ENCODE measurements at places on chromosomes 5 and 9.

- DNase-seq: peak; percentile 19
Measured at GRCh38 chr9:89247431-89248353, 63.3 kb upstream of the CKS2 start.

GRCh38 chr9:136848393-136849037, 694 bp upstream of the PHPT1 start:
- DNase-seq: peak; percentile 54

DNA sequence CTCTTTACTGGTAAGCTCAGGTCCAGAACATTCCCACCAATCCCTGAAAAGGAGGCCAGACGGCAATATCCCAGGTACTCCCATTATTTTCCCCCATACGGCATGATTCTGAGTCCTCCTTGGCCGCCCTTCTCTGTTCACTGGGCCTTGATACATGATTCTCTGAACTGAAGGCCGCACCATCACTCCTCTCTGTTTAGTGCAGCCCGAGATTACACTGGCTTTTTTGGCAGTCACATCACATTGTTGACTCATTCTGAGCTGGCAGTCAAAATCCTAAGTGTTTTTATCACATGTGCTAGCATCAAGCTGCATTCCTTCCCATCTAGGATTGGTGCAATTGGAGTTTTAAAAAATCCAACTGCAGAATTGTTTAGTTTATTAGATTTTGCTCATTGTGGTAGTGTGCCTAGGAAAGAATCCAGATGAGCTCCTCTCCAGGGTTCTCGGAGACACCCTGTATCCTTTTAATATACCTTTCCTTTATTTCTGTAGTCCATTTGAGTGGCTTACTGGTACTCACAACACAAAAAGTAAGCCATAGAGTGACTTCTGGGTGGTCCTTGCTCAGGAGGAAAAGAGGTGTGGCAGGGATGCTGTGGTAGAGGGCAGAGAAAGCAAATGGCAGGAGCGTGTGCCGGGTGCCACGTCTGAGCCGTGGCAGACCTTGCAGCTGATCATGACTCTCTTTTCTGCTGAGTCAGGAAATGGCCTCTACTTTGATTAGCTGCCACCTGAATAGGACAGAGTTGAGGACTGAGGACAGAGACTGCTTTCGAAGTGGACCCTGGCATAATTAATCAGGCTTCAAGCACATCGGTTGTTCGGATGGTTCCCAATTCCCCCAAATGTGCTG, 121.1 kb upstream of the IL12B start:
- DNase-seq: no peak

- DNase-seq: no peak
Measured at GRCh38 chr5:134327327-134327726, 39.6 kb downstream of the CDKL3 start.

GRCh38 chr5:115392611-115393010, 96.2 kb upstream of the CCDC112 start:
- DNase-seq: no peak

DNA sequence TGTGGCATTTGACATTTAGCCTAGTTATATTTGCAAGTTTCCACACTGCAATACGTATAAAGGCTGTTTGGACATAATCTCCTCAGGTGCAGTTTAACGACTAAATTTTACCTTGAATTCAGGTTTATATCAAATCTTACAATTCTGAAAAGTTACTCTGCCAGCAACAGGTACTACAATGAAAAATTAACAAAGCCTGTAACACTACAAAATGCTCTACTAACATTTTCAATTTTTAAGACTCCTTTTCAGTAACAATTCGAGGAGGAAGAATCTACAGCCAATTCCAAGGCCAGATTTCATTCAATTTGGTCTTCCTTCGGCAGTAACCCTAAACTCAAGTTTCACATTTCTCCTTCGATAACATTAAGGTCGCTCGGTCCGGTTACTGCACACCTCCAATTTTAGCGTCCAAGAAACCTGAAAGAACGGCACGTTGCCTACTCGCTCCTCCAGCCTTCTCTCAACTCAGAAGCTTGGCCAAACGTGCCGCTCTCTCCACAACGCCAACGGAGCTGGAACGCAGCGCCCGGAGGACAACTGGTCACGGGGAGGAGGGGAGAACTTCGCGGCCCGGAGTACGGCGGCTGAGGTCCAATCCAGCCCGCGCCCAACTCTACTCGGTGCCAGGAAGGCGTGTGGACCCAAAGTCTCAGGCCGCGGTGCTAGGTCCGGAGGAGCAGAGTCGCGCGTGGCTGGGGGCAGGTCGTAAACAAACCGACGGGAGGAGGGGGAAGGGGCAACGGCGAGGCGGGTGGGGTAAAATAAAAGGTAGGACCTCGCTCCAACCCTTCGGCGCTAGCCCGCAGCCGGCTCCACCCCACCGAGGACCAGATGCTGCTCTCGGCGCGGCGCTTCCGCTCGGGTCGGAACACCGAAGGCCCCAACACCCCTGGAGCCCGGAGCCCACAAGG, 681 bp downstream of the FNIP1 start:
- peak; percentile 68 for DNase-seq

DNA sequence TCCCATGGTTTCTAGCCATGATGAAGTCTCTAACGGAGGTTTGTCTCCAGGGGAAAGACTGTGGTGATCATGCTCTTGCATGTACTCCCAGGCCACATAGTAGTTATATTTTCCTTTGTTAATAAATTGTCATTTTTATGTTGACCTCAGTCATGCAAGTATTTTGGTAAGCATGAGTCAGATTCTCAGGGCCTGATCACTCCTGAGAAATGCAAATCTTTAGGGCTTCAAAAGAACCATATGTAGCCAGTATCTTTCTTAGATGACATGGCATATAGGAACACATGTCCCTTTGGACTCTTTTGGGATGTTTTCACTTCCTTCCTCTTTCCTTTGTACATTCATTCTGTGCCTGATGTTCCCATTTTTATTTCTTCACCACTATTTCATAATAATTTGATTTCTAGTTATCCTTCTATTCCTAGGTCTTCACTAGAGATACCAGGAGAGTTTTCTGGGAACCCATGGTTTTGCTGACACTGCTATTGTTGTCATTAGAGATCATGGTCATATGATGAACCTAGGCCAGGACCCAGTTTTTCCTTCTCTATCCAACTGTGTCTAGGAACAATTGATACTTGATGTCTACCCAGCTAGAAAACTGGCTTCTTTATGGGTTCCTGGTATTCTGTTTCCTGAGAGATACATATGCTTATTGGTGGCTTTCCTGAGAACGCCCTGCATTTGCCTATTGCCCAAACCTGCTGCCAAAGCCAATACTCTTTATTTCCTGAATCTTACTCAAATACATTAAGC, 248.1 kb upstream of the NREP start:
- peak; percentile 17 for DNase-seq

DNA sequence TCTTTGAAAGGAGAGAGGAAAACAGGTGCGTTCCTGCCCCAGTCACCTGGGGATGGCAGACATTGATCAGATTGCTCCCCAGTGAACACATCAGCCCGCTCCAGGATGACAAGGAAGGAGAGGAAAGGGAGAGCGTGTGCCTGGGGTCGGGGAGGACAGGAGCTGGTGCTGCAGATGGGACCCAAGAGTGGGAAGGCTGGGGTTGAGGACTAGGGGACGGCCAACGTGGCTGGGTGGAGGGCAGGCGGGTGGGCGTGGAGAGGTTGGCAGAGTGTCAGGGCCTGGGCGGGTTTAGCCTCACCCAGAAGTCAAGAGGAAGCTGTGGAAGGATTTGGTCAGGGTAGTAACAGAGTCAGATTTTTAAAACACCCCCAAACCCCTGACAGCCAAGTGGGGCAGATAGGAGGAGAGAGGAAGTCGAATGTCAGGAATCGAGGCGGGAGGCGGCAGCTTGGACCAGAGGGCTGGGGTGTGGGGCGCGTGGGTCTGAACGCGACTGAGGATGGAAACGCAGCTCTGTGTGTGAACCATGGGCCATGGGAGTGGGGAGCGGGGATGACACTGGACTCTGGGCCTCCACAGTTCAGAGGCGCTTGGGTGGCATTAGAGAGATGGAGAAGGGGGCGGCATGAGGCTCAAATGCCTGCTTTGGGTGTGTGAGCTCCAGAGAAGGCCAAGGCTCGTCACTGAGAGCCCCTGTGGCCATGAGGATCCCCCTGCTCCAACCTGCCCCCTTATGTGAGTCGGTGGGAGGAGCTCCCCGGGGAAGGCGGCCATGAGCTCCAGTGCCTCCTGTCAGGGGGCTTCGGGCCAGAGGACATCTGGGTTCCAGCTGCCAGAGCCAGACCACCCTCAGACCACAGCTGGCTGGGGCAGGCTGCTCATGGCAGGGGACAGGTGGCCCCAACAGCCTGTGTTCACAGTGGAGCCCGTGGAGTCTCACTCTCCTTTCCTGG, 24.6 kb downstream of the LAMC3 start:
- DNase-seq: no peak

DNA sequence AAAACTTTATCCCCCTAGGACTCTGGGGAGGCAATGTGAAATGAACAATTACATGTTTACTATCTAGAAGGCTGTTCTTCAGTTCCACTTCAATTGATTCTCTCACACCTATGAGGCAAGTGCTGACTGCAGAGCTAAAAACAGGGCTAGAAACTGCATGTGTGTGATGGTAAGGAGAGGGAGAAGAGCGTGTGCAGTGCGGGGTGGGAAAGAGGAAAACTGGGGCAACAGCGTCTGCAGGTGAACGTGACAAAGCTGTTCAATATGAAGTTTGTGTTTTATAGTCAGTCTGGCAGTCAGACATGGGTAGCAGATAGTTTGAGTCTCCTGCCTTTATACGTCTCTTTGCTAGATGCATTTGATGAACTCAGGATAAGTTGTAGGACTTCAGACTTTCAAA, 6.6 kb upstream of the COMMD10 start:
- DNase-seq: no peak

DNA sequence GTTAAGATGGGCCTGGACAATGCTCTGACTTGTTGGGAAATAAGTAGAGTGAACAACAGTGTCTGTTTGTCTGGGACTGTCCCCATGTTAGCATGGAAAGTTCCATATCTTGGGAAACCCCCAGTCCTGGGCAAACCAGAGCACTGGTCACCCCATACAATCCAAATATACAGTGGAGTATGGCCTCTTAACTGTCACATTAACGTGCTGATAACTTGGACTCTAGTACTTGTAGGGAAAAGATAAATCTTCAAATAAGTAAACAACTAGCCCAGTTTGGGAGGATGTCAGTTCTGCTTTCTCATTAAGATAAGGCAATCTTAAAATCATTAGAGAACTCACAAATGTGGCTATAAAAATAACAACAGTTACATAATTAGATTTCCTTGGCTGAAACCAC, 47.6 kb upstream of the JAK2 start:
- DNase-seq: peak; percentile 31

GRCh38 chr9:84758817-84759216, 89.3 kb downstream of the NTRK2 start:
- no peak for DNase-seq

GRCh38 chr5:19855031-19855430, 133.0 kb downstream of the CDH18 start:
- no peak for DNase-seq

DNA sequence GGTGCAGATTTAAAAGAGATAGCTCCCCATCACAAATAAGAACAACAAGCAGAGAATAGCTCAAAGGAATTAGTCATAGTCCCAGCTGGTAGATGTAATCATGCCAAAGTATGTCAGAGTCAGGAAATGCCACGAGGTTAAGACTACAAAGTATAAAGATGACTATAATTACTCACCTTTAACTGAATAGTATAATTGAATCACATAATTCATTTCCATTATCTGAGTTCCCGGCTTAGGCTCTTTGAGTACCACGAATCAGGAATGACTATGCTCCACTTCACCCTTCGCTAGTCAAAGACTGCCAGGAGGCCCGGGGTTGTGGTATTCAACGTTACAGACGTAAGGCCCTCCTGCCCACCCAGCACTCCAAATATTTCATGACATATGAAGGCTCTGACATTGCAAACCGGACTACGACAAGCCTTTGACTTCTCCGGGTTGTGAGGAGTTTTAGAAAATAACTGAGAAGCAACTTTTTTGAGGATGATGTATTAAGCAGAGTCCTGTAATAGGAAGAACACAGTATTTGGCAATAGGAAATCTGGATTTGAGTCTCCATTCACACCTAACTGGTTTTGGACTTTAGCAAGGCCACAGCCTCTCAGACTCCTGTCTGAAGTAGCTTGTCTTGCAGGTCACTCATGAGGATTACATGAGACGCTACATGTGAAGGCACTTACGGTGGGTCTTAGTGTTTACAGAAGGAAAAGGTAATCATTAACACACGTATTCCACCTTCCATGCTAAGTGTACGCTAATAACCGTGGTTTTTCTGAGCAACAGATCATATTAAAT, 64.6 kb downstream of the ENC1 start:
- no peak for DNase-seq

DNA sequence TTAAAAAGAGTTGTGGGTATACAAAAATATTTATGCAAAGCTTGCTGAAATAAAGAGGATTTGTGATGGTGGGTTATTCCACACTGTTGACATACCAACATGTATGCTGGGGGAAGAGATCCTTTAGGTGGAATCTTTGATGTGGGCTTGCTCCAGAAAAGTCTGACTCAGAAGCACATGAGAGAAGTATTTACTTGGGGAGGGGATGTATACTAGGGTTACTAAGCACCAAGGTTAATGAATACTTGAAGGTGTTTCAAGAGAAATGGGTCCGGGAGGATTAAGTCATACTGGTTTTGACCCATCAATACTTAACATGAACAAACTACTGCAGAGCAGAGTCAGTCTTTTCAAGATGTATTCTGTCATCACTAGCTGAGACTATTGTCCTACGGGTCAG, 316.4 kb upstream of the GRIN3A start:
- no peak for DNase-seq

DNA sequence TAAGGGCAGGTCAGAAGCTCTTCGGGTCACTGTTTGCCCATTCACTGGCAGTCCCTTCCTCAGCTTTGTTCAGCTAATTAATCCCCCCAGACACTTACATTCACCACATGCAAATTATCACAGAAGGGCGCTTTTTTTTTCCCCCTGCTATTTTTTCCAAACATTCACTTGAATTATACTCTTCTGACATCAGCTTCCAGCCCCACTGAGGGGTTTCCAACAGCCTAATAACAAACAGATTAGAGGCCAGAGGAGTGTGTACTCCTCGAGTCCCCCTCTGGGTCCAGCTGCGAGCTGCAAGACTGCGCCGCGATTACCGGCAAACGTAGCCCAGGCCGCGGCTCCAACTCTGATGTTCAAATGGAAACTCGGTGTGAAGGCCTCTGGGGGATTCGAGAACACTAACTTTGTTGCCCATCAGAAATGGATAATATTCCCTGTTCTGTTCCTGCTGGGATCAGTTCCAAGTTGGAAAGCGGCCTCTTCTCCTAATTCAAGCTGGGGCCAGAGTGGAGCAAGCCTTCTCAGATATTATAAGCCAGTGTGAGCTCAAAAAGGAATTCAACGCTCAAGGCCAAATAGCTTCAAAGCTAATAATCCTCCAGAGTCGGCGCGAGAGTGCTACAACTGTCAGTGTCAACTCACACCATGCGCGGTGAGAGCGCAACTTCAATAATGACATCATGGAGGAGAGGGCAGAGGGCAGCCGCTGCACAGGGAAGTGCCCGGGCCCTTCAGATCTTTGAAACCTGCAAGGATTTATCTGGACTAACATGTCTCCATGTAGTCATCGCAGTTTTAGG, 560.8 kb downstream of the BNC2 start:
- no peak for DNase-seq

- DNase-seq: peak; percentile 37
Measured at GRCh38 chr5:139946006-139946405, 97.1 kb downstream of the NRG2 start.

Measured in suppressor macrophage (primary cell).